ENCODE measurements at places on chromosomes 6 and 20.

DNA sequence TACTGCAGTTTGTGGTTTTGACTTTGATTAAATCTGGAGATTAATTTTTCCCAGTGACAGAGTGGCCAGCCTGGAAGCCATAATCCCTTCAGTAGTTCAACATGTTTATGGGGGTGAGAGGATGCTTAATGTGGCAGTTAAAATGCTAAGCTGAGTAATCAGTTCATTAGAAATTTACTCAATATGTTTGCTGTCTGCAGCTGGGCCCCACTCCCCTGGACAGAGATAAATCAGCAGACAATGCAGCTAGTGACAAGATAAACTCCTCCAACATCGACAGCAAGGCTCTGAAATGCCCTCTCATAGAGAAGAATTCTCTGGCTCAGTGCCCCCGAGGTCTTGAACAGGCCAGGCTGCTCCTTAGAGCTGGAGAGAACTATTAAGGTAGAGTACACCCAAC is 101.9 kb downstream of the LRFN2 start:
- DNase-seq = peak; percentile 42

DNA sequence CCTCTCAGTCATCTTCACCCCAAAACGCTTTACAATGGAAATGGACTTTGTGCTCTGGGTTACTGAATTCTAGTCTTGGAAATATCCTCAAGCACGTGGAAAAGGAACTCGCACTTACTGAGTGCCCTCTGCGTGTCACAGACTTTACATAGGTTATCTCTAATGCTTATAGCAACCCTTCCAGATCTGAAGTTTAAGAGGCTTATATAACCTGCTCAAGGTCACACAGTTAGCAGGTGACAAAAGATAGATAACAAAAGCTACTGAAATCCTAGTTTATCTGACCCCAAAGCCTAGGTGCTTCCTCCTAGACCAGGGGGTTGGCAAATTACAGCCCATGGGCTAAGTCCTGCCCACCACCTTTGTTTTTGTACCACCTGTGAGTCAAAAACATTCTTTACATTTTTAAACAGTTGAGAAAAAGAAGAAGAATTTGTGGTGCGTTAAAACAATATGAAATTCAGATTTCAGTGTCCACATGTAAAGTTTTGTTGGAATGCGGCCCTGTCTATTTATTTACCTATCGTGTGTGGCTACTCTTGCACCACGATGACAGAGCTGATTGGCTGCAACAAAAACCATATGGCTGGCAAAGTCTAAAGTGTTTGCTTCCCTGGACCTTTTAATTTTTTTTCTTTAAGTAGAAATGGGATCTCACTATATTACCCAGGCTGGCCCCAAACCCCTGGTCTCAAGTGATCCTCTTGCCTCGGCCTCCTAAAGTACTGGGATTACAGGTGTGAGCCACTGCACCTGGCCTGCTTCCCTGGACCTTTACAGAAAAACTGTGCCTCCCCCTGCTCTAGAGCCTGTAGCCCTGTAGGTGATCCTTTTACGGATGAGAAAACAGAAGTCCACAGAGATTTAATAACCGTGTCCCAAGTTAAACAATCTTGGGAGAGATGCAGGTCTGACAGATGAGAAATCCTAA is 110.2 kb upstream of the RREB1 start:
- DNase-seq = no peak

- no peak for DNase-seq
These were observed 54.5 kb downstream of the PLCG1 start for GRCh38 chr20:41191562-41192500.

DNA sequence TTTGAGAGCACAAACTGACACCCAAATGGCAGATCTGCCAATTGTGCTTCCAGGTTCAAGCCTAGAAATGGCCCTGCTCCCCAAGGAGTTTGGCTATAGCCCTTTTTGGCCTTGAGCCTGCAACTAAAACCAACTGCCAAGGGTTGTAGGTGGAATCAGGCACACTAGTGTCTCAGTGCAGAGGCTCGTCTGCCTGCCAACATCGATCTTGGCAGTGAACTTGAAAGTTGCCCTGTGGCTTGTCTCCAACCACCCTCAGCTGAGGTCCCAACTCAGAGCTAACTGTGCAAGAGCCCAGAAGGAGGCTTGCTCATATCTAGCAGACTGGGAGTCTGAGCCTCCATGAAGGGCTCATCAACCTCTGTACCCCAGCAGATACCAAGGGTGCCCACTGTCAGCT is 92.7 kb upstream of the GLP1R start:
- no peak for DNase-seq

- DNase-seq = peak; percentile 55
These were observed 467.4 kb upstream of the ID4 start for GRCh38 chr6:19369785-19370184.

GRCh38 chr6:28543651-28544610 is 18.2 kb downstream of the GPX5 start:
- peak; percentile 81 for DNase-seq

DNA sequence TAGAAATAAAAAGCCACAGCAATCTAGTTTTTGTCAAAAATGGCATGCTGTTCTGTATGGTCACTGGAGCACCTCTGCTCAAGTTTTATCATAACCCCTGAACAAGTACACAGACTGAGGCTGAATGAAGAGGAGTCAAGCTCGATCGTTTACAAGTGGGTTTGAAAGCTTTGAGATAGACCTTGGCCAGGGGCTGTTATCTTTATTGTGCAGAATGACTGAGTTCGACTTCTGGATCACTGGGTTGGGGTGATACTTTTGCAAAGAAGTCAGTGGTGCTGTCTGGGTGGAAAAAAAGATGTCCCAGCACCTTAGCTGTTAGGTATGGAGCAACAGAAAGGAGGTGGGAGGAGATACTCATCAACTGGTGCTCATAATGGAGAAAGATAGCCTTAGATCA is 446.0 kb downstream of the HACE1 start:
- DNase-seq = no peak

DNA sequence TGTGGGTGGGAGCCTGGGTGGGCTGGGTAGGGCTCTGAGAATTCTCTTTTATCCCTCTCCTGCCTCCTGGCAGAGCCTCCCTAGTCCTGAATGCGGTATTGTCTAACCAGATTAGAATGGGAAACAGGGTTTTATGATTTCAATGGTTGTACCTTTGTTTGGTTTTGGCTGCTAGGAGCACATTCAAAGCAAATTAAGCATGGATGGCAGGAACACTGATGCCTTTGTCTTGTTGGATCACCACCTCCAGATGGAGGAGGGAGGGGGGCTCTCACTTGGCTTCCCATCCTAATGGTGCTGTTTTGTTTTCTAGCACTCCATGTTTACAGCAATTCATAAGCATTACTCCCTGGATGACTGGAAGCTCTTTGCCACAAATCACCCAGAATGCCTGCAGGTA is 11.6 kb downstream of the GMPR start:
- peak; percentile 55 for DNase-seq

DNA sequence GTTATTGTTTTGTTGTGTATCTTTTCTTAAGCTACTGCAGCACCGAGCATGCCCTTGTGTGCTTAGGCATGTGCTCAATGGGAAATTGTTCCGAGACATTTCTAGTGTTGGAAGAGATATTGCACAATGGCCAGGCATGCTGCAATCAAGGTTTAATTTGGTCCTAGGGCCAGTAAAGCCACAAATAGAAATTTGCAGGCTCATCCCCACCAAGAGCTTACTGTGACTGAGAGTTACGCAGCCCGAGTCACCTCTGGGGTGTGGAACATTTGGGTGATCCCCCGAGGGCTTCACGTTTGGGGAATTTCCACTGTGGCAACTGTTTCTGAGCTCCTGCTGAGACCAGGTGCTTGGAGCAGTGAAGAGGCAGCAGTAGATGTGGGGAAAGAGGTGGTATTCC is 65.8 kb downstream of the ADTRP start:
- DNase-seq = no peak

DNA sequence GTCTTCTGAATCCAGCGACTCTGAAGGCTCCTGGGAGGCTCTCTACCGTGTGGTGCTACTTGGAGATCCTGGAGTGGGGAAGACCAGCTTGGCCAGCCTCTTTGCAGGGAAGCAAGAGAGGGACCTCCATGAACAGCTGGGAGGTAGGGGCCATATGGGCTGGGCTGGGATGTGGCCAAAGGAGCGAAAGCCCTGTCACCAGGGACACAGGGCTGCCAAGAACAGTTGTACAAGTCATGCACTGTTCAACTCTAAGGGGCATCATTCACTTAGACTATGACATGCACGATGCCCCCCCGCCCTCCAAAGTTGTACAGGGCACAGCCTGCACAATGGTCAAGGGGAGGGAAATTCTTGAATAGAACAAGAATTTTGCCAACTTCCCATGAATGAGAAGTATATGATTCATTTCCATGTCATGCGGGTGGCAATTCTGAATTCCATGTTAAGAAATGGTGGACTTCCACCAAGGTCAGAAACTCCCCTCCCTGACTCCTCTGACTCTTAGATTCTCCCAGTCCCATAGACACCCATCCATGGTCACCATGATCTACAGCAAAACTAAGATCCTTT is 1.6 kb downstream of the REM1 start:
- DNase-seq = no peak

DNA sequence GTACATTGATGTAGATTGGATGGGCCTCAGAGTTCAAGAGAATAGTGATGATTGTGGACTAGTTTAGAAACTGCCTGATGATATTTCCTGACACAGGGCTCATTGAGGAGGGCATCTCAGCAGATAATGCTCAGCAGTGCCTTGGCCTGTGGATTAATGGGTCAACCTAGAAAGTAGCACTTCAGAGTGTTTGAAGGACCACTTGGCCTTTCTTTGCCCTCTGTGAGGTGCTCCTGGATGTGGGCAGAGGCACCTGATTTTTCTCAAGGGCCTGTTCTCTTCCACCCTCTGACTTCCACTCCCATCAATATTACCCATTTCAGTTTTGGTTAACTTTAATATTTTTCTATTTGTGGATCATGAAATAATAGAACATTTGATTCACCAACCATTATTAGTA is 270.6 kb upstream of the BMP2 start:
- DNase-seq = no peak

DNA sequence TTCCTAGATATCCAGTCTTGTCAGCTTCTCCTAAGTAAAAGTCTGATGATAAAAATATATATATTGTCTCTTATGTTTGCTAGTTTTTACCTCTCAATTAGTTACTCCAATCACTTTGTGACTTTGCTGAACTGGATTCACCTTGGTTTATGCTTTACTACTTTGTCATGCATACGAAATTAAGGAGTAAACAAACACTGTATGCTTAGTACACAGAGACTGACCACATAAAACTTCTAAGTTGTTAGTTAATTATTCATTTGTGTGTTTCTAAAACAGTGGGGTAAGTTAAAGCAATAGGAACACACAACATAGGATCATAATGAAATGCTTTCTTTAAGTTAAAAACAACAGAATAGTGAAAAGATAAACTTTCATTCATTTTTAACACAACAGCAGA is 877.3 kb upstream of the MAP3K7 start:
- DNase-seq = no peak

DNA sequence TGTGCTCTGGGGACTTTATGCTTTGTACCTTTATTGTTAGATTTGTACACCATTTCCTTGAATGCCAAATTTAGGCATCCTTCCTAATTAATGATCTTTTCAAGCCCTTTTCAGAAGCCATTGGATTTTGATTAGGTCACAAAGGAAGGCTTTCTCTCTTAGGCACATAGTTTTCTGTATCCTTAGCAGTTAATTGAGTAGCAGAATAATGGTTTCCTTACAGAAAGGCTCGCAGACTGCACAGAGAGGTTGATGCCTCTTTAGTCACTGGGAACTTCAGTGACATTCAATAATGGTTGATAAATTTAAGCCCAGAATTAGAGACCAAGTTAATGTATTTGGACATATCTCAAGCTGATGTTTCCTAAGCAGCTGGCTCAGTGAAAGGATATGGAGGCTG is 139.1 kb upstream of the VGLL2 start:
- no peak for DNase-seq
